Fibroblast of skin of left quadriceps (primary cell): ENCODE measurements at places on chromosomes 5 and 9.

- DNase-seq: no peak
Measured at GRCh38 chr9:95509851-95510708, 6.7 kb downstream of the PTCH1 start.

DNA sequence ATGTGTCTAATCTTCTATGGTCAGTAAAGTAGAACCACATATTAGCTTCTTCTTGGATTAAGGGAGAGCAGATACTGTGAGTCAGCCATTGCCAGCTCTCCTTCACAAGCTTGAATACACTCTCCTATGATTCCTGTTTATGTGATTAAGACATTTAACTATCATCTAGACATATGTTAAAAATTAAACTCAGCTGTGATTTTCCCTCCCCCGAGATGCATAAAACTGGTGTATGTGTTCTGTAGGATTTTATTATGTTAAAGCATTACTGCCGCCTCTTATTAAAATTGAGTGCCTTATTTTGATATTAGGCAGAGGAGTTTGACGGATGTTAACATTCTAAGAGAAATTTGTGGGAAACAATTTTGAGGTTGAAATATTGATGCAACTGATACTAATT lies 114.6 kb downstream of the ACTBL2 start:
- DNase-seq: peak; percentile 92

DNA sequence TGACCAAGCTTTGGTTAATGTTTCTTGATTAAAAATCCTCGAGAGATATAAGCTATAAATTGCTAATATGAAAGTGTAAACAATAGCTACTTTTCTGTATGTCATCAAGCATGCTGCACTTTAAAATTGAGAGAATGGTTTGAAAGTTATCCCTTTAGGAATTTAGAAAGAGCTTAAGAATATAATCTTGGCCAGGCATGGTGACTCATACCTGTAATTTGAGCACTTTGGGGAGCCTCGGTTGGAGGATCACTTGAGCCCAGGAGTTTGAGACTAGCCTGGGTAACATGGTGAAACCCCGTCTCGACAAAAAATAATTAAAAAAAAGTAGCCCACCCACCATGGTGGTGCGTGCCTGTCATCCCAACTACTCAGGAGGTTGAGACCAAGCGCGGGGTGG lies 12.2 kb upstream of the MROH2B start:
- DNase-seq: no peak

- peak; percentile 49 for DNase-seq
Measured at GRCh38 chr5:40676613-40677343, 2.9 kb upstream of the PTGER4 start.

DNA sequence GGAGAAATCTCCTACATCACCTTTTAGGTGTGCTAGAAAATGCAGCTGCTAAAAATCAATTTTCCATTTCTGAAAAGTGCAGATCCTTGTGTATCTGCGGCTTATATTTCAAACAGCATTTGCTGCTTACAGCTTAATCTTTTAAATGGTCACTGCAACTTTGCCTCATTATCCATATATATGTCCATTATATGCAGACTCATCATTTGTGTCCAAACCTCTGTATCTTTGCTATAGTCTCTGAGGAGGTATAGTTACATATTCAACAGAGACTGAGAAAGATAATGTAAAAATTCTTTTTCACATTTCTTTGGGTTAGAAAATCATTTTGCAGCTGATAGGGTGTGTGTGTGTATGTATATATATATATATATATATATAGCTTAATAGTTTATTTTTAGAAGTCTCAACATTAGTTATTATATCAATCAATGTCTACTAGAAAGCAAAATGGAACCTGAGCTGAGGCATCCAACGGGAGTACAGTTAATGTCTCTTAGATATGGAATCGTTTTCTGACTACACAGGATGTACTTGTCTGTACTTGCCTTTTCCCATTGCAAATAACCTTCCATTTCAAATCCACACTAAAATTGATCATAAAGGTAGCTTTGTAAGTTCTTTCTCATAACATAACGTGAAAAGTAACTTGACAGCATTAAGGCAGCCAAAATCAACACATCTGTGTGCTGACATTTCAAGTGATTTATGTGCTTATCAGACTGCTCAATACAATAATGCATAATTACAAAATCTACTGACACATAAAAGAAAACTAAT lies 267.0 kb upstream of the HAPLN1 start:
- no peak for DNase-seq

GRCh38 chr5:174295702-174296436 lies 250.4 kb downstream of the NSG2 start:
- DNase-seq: no peak

DNA sequence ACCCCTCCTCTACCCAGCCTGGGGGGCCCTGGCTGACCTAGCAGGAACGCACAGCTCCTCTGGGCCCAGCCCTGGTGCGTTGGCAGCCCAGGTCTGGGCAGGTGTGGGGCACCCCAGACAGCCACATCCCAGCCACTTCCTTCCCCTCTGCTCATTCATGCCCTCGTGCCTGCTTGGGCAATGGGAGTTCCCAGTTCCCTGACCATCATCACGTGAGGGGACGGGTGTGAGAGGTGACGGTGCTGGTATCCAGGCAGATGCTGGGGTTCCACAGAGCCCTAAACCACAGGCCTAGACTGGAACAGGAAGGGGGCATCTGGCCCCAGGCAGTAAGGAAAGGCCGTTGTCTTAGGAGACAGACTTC lies 8.4 kb downstream of the RALGDS start:
- no peak for DNase-seq

DNA sequence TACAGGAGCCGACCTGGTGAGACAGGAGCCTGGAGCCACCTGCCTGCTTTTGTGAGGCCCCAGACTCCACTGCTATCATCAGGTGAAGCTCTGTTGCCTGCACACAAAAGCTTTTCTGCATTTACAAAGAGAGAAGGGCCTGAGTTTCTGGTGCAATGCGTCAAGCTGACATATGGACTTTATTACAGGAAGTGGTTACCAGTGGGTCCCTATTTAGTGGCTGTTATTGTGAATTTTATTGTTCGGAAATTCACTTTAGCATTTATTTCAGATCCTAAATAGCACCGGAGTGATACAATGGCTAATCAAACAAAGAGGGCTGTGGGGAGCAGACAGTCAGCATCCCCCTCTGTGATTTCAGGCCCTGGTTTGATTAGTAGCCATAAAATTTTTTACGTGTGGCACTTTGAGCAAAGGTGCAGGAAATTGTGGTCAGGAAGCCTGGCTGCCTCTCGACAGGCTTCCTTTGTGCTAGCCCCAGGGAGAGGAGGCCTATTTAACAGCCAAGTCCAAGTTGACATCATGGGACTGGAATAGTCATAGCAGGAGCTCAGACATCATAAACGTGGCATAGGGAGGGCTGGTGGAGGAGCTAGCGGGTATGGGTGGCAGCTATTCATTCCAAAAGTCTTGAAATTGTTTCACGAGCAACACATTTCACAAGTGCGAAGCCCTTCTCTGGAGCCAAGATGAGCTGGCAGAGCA lies 8.4 kb downstream of the TGFBI start:
- peak; percentile 45 for DNase-seq
